ENCODE measurements at places on chromosomes 13 and 19.

DNA sequence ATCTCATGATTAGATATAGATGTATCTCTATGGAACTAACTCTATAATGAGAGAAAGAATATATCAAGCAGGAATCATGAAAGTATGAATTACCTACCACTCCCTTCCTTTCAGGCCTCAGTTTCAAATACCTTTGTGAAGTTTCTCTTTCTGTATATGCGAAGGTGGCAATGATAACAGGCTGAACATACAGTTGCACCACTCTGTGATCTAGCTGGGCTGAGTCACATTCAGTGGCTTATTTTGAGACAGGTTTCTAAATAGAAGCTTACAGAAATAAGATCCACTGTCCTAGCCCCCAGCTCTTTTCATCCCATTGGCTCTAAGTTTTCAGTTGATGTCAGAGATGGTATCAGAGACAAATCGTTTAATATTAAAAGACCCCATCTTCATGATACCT is 662.0 kb downstream of the SLITRK1 start:
- no peak for DNase-seq

DNA sequence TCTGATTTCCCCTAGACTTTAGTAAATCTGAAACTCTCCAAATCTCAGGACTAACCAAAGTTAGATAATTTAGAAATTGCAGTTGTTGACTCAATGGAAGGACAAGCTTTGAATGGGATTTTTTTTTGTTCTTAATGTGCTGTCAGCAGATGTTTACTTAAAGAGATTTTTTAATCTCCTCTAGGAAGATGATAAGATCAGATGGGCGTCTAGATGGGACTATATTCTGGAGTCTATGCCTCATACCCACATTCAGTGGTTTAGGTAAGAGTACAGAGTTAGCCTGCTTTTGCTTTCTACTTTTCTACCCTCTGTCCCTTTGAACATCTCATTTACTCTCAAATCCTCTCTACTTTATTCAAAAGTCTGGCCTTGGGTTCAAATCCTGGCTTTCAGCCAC is 39.3 kb downstream of the TM9SF2 start:
- no peak for DNase-seq

GRCh38 chr19:48403606-48404005 is 10.1 kb downstream of the GRIN2D start:
- DNase-seq, result peak; percentile 29

DNA sequence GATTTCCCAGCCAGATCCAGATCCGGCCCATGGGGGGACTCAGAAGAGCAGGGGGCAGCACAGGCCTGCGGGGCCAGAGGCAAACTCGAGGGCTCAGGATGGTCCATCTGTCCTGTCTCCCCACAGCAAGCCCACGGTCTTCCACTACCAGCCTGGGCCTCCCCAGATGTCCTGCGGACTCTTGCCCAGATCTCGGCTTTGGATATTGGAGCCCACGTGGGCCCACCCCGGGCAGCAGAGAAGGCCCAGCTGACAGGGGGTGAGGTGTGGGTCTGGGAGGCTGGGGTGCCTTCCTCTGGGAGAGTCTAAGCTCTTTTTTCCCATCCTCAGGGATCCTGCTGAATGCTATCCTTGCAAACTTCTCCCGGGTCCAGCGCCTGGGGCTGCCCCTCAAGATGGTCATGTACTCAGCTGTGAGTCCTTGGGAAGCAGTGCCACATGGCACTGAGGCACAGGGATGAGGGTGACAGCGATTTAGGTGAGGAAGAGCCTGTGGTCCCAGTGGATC is 3.4 kb downstream of the ACP4 start:
- DNase-seq, result no peak

- no peak for DNase-seq
Measured at GRCh38 chr19:41445575-41445974, 2.6 kb downstream of the ERICH4 start.

DNA sequence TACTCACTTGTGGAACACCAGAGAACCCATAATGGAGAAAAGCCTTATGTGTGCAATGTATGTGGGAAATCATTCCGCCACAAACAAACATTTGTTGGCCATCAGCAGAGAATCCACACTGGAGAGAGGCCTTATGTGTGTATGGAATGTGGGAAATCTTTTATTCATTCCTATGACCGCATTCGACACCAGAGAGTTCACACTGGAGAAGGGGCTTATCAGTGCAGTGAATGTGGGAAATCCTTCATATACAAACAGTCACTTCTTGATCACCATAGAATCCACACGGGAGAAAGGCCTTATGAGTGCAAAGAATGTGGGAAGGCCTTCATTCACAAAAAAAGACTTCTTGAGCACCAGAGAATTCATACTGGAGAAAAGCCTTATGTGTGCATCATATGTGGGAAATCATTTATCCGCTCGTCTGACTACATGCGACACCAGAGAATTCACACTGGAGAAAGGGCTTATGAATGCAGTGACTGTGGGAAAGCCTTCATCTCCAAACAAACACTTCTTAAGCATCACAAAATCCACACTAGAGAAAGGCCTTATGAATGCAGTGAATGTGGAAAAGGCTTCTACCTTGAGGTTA is 10.9 kb downstream of the ZNF549 start:
- DNase-seq, result no peak

- DNase-seq, result no peak
Measured at GRCh38 chr13:98237331-98237730, 60.3 kb upstream of the RNF113B start.

DNA sequence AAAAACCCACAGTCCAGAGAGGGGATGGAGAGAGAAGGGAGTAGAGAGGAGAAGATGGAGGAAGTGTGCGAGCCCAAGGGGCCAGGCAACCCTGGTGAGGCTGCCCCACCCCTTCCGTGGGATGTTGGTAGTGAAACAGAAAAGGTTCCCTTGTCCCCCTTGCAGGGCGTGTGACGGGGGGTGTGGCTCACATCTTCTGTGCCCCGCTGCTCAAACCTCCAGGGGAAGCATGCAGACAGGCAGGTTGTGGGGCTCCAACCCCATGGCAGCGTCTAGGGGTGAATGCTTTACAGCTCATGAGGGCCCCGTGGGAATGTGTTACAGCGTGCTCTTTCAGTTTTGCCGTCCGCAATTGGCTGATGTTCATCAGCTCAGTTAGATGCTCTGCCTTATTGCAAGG is 14.7 kb upstream of the EVI5L start:
- no peak for DNase-seq

DNA sequence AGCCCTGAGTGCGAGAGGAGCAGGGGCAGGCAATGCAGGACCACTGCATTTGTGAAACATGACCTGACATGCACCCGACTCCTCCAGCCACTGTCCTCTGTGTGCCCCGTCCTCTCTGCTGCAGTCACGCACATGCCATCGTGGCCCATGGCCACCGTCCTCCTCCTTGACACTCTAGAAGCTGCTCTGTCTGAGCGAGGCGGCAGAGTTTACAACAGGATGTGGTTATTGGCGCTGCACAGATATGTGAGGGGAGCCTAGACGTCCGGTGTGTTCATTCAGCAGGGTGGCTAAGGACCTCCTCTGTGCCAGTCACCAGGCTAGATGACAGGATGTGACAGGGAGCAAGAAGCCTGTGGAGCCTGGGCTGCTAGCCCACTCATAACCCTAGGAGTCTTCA is 277.8 kb downstream of the FOXO1 start:
- DNase-seq, result peak; percentile 82

GRCh38 chr19:5086725-5087439 is 118.0 kb downstream of the KDM4B start:
- no peak for DNase-seq

DNA sequence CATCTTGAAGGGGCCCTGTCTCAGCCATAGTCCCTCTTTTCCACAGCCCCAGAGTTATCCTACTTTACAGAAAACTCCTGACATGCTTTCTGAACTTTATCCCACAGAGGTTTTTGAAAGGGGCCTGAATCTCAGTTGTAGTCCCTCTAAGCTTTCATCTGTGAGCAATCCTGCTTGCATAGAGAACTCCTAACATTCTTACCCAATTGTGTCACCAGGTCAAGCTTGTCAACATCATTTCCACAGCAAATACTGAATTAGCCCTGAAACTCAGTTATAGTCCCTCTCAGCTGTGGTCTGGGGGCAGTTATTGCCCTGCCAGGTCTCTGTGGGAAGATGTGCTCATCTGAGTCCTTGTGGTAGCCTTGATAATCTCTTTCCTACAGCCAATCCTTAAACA is 2190.3 kb upstream of the PCDH20 start:
- no peak for DNase-seq

- DNase-seq, result no peak
Measured at GRCh38 chr13:98937911-98938381, 39.9 kb downstream of the DOCK9 start.

GRCh38 chr13:84460989-84461388 is 578.7 kb upstream of the SLITRK1 start:
- no peak for DNase-seq

DNA sequence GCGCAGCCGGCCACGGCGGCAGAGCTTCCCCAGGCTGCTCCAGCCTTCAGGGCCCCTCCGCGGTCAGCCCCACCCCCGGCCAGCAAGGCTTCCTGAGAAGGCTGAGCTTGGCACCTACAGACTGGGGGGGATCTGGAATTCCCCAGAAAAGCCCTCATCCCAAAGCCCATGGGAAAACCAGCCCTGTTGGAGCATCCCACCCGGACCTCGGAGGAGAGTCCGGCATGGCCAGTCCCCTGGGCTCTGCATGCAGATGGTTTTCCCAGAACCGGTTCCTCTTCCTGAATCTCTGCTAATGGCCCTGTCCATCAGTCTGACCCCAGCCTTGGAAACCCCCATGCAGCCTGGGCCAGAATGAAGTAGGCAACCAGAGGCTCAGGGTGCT is 10.3 kb downstream of the RASA3 start:
- DNase-seq, result no peak

DNA sequence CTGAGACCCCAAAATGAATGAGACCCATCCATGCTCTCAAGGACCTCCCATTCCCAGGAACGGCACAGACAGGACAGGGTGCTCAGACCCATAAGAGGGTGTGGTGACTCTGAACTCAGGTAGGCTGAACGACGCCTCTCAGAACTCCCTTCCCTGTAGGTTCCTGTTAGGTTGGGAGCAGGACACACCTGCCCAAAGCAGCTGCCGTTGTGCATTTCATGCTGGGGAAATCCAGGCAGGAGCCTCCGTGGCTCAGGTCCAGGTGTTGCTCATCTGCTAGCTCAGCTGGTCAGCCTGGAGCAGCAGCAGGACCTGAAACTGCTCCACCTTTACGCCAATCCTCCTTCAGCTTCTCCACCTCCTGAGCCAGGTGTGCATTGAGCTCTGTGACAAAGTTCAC is 19.1 kb upstream of the TEX101 start:
- no peak for DNase-seq

- no peak for DNase-seq
Measured at GRCh38 chr13:25347151-25347550, 24.6 kb upstream of the ATP8A2 start.

DNA sequence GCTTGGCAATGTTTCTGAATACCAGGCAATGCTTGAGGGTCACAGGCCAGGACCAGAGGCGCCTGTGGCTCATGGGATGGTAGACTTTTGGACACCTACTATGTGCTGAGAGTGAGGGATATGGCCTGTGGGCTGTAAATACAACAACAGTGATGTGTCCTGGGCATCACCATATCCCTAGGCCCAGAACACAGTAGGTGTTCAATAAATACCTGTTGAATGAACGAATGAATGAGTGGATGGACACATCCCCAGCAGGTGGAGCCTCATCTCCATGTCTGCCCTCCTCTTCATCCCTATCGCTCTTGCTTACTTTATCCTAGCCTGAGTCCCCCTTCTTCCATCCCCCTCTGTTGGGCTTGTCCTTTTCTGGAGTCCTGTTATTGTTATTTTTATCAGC is 16.5 kb upstream of the NANOS2 start:
- no peak for DNase-seq

GRCh38 chr13:48317511-48318376 is 14.2 kb downstream of the RB1 start:
- no peak for DNase-seq

GRCh38 chr13:51828730-51829567 is 16.0 kb downstream of the TMEM272 start:
- DNase-seq, result no peak
